ENCODE measurements at places on chromosomes 11 and 22. TPM values are rescaled to one million over a fixed set of nuclear protein-coding genes. Genes with fewer than 3 reads are reported as not detected.

CDHR5 gene
- not detected for total RNA-seq

MMP1 gene
- total RNA-seq = under 0.01 TPM

PIH1D2 gene
- 3.4 TPM for total RNA-seq

APOA4 gene
- total RNA-seq = not detected

AP1B1 gene
- total RNA-seq = 76.0 TPM

Measured in melanocyte of skin (primary cell).